ENCODE measurements at places on chromosomes 3 and 15.

- no peak for DNase-seq
These were observed 28.1 kb upstream of the MCTP2 start for GRCh38 chr15:94203306-94203705.

DNA sequence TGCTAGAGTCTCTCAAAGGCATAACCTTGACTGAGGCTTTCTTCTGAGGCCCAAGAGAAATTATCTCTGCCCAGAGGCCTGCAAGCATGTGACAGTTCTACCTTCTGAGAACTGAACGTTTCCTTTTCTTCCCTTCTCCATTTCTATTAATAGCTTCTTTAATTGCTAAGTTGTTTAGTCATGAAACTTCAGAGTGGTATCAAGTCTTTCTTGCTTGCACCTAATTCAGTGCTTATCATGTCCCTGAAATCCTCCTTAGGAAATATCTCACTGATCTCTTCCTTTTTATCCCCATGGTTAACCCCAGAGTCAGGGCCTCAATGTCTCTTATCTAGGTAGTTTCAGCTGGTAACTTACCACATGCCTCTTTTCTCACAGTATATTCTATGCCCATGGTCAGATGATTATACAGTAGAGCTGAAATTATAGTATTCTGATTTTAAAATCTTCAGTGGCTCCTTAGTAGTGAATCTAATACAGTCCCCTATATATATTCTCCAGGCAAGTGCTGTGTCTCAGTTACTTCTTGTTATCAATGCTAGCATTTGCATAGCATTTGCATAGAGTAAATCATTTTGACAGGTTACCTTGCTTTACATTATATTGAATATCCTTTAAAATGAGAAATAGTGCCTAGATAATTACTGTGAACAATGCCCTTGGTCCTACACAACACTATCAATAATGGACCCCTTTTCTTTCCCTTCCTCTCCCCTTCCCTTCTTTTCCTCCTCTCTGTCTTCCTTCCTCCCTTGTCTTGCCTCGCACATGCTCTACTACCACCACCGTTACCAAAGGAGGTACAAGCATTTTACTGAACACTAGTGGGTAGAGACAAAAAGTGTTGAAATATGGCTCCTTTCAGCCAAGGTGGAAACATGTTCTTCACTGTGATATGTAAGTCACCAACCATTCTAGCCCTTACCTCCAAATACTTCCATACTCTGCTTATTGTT lies 33.0 kb downstream of the KBTBD8 start:
- no peak for DNase-seq

DNA sequence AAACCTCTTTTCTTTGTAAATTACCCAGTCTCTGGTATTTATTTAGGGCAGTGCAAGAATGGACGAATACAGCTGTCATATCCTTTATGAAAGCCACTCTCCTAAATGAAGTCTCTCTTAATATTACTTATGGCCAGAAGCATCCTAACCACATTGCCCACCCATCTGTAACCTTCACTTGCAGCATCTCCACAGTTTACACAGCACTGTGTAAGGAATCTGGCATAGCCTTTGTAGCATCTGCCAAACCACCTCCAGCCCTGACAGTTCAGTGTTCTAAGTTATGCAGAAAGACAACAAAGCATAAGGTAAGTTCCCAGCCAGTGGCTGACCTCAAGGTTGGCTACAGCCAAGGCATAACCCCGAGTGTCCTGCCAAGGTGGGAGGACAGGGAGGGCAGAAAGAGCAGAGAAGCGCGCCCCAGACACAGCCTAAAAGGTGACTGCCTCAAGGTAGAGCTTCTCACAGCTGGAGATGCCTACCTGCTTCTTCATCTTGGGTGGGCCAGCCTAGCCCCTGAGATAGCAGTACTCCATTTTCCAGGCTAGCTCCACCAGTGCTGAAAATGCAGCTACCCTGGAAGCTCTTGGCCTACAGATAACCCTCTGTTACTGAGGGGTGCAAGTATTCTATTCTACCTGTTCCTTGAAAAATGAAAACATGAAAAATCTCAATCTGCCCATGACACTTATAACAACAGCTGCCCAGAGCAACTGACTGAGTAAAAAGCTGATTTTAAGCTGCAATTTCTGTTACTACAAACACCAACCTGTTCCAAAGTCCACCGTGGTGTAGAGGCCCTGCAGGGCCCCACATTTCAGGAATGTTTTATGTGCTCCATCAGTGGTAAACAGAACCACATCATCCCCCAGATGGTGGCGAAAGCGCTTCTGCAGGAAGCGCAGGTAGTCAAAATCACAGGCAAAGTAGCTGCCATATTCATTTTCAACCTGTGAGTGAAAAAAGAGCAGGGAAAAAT lies 39.3 kb downstream of the GLB1 start:
- peak; percentile 94 for DNase-seq

DNA sequence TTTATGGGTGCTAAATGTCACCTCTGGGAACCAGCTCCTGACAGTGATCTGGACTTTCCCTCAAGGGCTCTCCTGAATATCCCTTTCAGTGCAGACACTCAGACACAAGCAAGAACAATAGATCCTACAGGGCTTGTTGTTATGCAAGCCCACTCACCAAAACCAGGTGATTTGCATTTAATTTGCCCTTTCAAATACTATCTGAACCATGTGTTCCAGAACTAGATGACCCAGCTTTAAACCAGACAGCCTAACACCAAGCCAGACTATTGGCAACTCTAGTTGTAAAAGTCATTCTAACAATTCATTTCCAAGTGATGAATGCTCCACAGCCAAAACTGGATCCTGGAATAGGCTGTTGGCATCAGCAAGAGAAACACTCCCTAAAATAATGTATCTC lies 5.6 kb upstream of the ATP8B4 start:
- no peak for DNase-seq

- DNase-seq: no peak
These were observed 129.0 kb downstream of the RPL22L1 start for GRCh38 chr3:170740726-170741591.

DNA sequence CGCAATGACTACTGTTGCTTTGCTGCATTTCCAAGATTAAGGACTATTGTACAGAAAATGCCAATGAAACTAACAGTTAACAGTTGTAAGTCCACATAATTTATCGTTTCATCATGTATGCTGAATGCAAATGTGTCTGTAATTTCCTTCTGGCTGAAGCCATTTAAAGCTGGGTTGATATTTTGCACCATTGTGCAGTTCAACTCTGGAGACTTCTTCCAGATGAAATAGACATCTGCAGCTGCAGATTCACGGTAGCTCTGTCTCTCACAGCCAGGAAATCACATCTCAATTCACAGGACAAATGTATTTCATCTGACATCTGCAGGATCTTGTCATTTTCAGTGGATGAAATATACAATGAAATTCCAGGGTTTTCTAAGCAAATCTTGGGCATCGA lies 145.4 kb downstream of the CHL1 start:
- DNase-seq: no peak

DNA sequence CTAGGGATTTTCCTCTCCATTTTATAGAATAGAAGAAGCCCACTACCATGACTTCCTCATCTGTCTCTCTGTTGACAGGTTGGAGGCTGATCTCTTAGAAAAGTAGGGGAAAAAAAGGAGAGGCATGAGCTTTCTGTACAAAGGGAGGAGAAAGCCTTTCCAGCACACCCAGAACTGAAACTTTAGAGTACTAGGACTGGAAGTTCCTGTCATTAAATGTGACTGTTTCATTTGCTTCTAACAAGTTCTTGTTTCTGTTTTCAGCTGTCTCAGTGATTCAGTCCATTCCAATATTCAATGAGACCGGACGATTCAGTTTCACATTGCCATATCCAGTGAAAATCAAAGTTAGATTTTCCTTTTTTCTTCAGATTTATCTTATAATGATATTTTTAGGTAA lies 39.0 kb downstream of the INTS14 start:
- DNase-seq: no peak

DNA sequence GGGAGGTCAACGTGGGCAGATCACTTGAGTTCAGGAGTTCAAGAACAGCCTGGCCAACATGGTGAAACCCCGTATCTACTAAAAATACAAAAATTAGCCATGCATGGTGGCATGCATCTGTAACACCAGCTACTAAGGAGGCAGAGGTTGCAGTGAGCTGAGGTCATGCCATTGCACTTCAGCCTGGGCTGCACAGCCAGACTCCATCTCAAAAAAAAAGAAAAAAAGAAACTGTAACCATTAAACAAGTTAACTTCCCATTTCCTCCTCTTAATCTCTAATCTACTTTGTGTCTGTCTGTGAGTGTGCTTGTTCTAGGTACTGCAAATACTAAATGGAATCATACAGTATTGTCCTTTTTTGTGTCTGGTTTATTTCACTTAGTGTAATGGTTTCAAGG lies 2.7 kb downstream of the RBM6 start:
- DNase-seq: no peak

- no peak for DNase-seq
These were observed 43.8 kb upstream of the SCAANT1 start for GRCh38 chr3:63955830-63956545.

DNA sequence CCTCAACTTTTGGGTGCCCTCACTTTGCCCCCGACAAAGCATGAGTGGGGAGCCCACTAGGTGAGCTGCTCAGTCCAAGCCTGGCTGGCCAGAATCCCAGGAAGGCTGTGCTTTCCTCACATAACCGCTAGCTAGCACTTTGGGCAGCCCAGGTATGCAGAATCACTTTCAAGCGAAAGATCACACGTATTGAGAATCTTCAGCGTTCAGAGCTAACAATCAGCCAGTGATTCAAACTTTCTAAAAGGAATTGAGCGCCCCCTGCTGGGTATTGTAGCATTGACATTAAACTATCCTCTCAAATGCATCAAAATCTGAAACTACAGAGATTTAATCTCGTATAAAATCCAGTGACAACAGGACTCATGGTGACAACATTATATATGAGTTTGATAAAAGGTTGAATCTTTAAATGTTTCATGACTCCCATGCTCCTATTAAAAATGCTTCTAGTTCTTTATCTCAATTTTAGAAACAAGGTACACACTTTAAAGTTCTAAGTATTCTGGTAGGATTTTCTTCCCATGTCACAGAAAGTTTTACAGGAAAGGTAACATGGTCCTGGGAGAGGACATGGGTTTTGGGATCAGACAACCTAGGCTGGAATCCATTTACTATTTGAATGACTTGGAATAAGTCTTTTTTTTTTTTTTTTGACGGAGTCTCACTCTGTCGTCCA lies 11.8 kb downstream of the ANAPC13 start:
- DNase-seq: peak; percentile 80

DNA sequence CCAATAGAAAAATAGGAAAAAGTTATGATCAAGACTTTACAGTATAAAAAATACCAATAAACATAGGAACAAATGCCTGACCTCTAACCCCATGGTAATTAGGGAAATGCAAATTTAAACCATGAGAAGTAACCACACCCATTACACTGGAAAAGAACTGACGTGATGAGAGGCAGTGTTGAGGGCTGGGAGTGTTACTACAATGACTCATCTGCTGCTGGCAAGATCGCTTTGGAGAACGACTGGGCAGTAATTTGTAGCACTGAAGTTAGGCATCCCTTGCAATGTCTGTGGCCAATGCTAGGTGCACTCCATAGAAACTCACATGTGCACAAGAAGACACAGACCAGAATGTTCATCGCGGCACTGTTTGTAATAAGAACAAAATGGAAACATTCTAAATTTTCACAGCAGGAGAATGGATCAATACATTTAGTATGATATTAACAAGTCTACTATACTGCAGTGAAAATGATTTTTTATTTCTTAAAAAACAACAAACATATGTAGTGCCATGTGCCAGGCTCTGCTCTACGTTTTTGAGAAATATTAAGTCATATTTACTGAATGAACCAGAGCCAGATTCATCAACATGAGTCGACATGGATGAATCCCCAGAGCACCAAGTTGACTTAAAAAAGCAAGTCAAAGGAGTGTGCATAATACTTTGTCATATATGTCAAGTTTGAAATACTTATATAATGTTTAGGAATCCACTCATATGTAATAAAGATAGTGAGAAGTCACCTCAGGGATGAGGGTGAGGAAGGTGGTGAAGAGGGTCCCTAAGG lies 37.6 kb upstream of the EPHB3 start:
- DNase-seq: no peak

GRCh38 chr3:43522727-43523362 lies 99.0 kb downstream of the ANO10 start:
- peak; percentile 51 for DNase-seq

GRCh38 chr15:67882487-67883233 lies 42.8 kb upstream of the RNU6-1 start:
- DNase-seq: no peak

GRCh38 chr3:64621726-64622395 lies 65.9 kb downstream of the ADAMTS9 start:
- no peak for DNase-seq

DNA sequence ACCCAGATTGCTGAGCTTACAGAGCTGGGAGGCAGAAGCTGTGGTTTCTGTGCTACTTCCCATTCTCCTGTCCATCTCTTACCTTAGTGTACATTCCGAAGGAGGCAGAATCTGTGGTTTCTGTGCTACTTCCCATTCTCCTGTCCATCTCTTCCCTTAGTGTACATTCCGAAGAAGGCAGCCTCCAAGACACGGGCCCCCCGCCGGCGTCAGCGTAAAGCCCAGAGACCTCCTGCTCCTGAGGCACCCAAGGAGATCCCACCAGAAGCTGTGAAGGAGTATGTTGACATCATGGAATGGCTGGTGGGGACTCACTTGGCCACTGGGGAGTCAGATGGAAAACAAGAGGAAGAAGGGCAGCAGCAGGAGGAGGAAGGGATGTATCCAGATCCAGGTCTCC lies 11.2 kb downstream of the NUTM1 start:
- no peak for DNase-seq

- no peak for DNase-seq
These were observed 281.6 kb downstream of the MBNL1 start for GRCh38 chr3:152550284-152550683.

DNA sequence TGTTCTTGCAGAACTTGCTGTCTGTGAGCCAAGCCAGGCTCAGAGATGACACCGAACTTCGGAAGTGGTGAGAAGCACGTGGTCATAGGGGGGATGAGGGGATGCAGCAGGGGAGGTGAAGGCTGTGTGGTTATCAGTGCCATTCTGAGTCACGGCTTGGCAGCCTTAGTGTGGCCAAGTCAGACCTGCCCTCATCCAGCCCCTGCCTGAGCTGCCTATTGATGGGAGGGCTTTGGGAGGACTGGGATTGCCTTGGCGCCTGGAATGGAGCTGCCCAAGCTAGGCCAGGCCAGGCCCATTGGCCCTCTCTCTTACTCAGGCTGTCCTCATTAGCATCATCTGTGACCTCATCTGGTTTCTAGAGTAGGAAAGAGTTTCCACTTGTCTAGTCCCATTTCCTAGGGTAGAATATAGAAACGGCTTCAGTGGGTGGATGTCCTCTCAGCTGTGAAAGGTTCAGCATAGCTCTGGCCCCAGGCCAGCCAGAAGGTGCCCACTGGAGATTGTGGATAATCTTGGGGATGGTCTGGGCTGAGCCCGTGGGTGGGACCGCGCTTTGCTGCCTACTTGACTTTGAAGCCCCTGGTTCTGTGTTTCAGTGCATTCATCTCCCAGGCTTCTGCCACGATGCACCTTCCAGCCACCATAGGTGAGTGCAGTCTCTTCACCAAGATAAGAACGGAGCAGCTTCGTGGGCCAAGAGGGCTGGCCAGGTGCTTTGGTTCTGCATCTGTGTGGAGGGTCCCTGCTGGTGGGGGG lies 7.2 kb downstream of the FAH start:
- DNase-seq: no peak

- DNase-seq: no peak
These were observed 53.9 kb downstream of the RAP2B start for GRCh38 chr3:153215966-153216365.
